ENCODE measurements at places on chromosomes 1 and 21.
A peak's percentile ranks its signal among the peaks of the same experiment; 100 is the strongest.

- no peak for DNase-seq
These were observed 1.4 kb upstream of the MIA3 start for GRCh38 chr1:222616525-222616924.

GRCh38 chr1:177665935-177666334, 303.9 kb downstream of the SEC16B start:
- DNase-seq, result no peak

DNA sequence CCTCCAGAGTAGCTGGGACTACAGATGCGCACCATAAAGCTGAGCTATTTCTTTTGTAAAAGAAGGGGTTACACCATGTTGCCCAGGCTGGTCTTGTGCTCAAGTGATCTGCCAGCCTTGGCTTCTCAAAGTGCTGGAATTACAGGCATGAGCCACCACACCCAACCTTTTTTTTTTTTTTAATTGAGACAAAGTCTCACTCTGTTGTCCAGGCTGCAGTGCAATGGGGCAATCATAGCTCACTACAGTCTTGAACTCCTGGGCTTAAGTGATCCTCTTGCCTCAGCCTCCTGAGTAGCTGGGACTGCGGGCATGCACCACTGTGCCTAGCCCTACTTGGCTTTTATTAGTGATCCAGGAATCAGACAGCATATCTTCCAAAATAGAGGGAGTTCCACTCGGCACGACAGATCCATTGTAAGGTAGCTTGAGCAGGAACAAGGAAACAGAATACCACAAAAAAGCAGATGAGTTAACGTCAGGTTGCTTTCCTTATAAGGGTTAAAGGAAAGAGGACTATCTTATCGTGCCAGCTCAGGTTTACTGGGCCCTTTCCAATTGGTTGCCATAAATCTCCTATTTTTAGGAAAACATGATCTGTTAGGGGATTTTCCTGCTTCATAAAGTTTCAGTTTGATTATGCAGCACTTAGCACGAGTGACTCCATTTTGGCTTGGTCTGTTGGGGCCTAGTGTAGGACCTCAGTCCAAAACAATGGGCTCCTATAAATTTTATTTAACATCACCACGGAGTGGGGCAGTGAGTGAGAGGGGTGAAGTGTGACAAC, 45.2 kb downstream of the NENF start:
- no peak for DNase-seq

DNA sequence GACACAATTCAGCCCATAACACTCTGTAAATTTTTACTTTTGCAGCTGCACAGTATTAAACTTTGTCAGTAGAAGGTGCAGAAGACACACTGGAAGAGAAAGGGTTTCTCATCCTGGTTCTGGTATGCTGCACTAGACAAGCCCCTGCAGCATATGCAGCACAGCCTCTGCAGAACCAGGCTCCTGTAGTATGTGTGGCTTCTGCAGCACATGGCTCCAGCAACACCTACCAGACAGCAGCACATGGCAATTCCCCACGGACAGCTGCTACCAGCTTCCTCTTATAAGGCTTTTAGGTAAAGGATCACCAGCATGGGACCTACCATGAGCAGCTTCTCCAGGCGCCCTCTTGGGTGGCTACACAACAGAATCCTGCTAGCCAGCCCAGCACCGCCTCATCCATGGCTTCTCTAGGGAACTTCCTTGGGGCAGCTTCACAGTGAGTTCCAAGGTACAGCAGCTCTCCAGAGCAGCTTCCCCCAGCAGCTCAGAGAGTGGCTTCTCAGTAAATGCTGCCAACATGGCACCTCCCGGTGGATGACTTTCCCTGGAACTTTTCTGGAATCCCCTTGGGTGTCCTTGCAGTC, 534.4 kb upstream of the CXADR start:
- DNase-seq, result no peak

GRCh38 chr1:26530895-26531598, 1.5 kb downstream of the RPS6KA1 start:
- DNase-seq, result peak; percentile 11

GRCh38 chr1:65195495-65196417, 47.8 kb downstream of the AK4 start:
- no peak for DNase-seq

- no peak for DNase-seq
These were observed 733.1 kb downstream of the MATN1 start for GRCh38 chr1:29990304-29990703.

DNA sequence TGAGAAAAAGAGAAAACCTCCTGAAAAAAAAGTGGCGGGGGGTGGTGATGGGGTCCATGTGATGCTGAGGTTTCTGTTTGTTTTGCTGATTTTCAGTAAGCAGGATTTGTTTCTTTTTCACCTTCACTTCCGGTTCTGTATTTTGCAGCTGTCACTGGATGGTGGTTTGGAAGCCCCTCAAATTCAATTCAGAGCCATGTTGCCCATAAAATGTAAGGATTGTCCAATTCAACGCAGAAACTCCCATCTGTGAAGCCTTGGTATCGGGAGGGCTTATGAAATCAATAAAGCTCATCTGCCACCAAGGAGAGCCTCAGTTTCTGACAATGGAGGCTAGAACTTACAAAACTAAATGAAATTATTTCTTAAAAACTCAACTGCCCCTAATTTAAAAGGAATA, 12.1 kb downstream of the CAPN8 start:
- DNase-seq, result no peak

GRCh38 chr1:12113433-12114339, 50.6 kb downstream of the TNFRSF8 start:
- no peak for DNase-seq
